Neural progenitor cell (in vitro differentiated cells): ENCODE measurements at places on chromosomes 6 and 20. TPM values are rescaled to one million over a fixed set of nuclear protein-coding genes. Genes with fewer than 3 reads are reported as not detected.

DNA sequence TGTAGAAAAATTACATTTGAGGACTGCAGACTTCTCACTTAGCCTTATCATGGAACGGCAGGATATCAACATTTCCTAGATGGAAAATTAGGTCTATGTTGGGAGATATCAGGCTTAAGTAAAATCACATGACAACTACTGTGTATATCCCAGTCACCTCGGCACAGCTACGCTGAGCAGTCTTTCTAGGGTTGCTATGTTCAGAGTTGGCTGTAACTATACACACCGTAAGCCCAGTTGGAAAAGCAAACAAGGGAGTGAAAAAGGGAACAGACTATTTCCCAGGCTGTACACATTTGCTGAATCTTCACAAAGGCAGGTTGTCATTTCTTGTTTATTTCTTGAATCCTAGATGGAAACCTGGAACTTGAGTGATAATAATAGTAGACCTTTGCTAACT lies 80.7 kb upstream of the PTPRK start:
- DNase-seq, result no peak

GRCh38 chr6:44009425-44010321 lies 117.6 kb downstream of the MRPL14 start:
- DNase-seq, result no peak

DNA sequence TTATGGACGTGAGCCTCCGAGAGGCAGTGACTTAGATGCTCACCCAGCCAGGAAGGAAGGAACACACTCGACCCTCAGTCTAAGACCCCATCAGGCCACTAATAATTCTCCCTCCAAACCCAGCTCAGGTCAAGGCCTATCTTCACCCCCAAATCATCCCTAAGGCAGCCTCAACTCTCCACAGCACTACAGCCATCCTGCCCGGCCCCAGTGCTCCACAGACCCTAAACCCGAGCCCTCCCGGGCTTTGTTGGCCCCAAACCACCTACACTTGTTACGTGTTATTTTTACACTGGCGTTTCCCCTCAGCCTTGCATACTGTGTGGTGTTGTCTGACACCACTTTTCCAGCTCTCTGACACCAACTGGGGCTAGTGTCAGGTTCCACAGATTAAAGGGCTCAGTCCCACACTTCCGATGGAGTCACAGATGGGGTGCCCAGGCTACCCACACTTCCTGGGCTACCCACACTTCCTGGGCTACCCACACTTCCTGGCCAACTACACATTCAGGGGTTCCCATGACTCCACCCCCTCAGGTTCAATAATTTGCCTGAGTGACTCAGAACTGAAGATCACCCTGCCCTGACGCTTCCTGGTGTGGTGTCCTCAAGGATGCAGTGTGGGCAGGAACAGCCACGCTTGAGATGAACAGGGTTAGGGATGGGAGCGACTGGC lies 25.3 kb downstream of the RBCK1 start:
- no peak for DNase-seq

DNA sequence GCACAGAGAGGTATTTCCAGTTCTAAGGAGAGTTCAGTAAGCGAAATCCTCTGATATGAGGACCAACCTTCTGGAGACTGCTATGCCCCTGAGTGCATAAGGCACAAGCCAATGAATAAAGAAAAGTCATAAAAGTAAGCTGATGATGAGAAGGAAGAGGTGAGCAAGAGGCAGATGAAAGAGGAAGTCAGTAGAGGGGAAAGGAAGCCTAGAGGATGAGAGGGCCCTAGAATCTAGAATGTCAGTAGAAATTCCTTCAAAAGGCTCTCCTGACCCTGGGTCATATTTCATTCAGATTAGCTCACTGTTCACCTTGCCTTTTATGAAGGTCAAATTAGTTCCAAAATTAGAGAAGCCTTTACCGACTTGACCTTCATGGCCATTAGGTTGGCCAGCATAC lies 209.2 kb downstream of the CD83 start:
- DNase-seq, result no peak

DNA sequence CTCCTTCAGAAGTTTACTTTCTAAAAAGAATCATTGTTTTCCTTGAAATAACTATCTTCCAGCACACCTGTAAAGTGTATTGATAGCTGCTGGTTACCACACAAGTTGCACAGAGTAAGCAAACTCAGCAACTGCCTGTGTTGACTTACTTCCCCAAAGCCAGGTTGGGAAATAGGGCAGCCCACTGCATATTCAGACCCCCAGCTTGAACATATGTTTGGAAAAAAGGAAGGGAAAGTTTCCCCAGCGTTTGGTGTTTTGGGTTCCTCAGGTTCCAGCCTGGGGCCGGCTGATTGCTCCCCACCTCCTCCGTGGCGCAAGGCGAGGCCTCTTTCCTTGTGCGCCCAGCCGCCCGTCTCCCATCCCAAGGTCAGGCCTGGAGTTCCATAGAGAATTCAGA lies 70.1 kb upstream of the QKI start:
- DNase-seq, result no peak

GRCh38 chr6:16104624-16105433 lies 24.1 kb upstream of the MYLIP start:
- DNase-seq, result no peak

DNA sequence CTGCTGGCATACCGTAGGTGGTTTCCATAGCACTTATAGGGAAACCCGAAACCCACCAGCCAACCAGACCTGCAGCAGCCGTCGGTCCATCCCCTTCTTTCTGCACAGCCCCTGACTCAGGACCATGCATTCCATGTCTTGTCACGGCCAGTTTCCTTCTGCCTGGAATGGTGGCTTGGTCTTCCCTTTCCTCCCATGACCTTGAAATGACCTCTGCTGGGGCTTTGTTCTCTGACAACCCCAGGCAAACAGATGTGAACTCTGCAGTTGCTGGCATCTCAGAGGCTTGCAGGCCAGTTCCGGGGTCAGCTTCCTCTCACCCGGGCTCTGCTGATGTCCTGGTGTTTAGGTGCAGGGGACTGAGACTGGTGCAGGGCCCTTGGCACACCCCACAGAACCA lies 250.8 kb downstream of the SMOC2 start:
- DNase-seq, result no peak

FAM217A gene
- not detected in 2 replicates for total RNA-seq
